Astrocyte of the spinal cord (primary cell): ENCODE measurements at places on chromosomes 5 and 9.

- DNase-seq: no peak
Observed at GRCh38 chr5:17360879-17361278, 137.2 kb upstream of the TAF11L2 start.

DNA sequence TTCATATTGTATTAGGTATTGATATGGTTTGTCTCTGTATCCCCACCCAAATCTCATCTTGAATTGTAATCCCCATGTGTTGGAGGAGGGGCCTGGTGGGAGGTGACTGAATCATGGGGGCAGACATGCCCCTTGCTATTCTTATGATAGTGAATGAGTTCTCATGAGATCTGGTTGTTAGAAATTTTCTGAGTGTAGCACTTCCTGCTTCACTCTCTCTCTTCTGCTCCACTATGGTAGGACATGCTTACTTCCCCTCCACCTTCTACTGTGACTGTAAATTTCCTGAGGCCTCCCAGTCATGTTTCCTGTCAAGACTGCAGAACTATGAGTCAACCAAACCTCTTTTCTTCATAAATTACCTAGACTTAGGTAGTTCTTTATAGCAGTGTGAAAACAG, 187.4 kb upstream of the SLC24A2 start:
- DNase-seq: no peak

- DNase-seq: no peak
Observed at GRCh38 chr9:132163457-132163875, 1.6 kb downstream of the NTNG2 start.

DNA sequence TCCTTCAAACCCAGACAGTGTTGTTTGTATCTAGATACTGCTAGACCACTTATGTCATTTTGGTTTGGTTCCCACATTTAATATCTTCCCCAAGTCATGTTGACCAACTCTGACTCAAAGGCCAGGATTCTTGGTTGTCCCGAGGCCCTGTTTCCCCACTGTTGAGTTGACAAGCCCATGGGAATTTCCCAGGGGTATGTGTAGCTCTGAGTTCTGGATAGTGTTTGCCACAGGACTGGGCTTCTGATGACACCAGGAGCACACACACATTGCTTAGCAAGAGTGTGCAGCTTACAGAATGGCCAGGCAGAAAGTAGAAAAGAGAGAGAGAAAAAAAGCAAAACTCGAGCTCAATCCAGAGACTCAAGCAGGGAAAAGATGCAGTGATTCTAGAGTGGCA, 214.4 kb downstream of the NXNL2 start:
- peak; percentile 24 for DNase-seq

DNA sequence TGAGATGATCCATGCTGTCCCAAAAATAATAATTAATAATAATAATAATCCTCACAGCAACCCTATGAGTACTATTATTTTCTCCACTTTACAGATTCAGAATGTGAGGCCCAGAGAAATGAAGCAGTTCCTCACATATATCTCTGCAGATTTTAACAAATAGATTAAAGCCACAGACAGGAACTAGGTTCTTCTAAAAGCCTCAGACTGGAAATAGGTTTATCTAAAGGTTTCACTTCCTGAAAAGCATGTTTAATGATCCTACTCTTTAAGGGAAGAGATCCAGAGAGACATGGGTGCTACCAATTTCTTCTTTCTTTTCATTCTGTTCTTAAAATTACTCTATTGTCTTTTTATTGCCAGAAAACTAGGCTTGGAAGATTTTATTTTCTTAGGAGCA, 1079.4 kb upstream of the COX7C start:
- no peak for DNase-seq

GRCh38 chr9:116377179-116377798, 223.7 kb downstream of the PAPPA start:
- peak; percentile 72 for DNase-seq

DNA sequence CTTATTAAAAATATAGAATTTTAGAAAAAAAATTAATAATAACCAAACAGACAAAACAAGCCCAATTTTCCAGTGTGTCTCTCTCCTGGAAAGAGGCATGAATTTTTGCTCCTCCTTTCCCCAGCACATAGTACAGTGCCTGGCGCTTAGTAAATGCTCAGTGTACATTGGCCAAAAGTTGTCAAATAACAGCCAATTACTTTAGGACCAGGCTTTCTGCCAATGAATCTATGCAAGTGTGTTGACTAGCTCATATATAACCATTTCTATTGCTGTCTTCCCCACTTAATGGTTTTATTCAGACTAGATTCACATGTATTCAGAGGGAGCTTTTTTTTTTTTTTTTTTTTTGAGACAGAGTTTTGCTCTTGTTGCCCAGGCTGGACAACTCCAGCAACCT, 120.1 kb upstream of the CD180 start:
- DNase-seq: no peak

GRCh38 chr5:43016217-43016779, 23.8 kb downstream of the ANXA2R start:
- DNase-seq: no peak

DNA sequence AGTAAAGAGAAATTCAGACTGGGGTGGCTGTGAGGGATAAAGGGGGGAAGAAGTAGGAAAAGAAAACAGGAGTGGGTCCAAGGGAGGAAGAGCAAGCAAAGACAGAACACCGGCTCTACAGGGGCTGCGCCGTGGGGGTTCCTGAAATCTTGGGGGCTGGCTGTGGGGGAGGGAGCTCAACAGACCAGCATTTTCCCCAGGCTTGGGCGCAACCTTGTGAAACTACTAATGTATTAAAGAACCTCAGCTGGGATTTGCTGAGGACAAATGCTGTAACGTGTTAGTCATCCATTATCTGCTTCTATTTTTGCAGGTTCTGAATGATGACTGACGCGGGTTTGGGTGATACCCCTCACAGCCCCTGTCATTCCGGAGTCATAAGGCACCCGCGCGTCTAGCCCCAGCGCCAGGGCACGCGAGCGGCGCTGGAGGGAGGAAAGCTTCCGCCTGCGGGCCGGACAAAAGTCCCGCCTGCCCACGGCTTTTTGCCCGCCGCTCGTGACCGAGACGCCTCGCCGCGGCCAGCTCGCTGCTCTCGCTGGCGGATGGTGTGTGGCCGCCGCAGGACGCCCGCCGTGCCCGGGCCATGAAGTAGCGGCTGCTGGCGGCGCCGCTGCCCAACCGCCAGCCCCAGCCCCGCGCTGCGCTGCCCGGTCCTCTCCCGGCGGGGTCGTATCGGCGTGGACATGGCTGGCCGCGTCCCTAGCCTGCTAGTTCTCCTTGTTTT, 110.6 kb downstream of the PAM start:
- peak; percentile 89 for DNase-seq

GRCh38 chr9:14811844-14812243, 89.3 kb upstream of the CER1 start:
- no peak for DNase-seq

GRCh38 chr5:119220576-119221197, 135.1 kb upstream of the TNFAIP8 start:
- DNase-seq: no peak

DNA sequence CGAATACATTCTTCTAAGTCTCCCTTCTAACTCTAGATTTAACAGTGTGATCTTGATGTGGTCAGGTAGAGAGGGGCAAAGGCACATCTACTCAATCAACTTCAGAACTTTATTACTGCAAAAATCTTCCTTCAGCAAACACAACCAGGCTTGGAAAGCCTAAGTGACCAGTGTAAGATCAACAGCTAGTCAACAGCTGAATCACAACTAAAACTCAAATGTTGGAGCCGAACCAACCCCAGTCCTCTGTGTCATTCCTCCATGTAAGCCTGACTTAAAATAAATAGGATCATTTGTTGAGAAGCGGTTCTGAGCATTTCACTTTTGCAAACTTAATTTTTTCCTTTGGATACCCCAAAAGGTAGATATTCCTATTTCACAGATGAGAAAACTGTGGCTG, 352.7 kb downstream of the EBF1 start:
- no peak for DNase-seq

- no peak for DNase-seq
Observed at GRCh38 chr5:8538821-8539220, 669.9 kb downstream of the MTRR start.

- no peak for DNase-seq
Observed at GRCh38 chr9:116608064-116608463, 79.0 kb upstream of the TRIM32 start.
